ENCODE measurements at places on chromosomes 7 and 10.

DNA sequence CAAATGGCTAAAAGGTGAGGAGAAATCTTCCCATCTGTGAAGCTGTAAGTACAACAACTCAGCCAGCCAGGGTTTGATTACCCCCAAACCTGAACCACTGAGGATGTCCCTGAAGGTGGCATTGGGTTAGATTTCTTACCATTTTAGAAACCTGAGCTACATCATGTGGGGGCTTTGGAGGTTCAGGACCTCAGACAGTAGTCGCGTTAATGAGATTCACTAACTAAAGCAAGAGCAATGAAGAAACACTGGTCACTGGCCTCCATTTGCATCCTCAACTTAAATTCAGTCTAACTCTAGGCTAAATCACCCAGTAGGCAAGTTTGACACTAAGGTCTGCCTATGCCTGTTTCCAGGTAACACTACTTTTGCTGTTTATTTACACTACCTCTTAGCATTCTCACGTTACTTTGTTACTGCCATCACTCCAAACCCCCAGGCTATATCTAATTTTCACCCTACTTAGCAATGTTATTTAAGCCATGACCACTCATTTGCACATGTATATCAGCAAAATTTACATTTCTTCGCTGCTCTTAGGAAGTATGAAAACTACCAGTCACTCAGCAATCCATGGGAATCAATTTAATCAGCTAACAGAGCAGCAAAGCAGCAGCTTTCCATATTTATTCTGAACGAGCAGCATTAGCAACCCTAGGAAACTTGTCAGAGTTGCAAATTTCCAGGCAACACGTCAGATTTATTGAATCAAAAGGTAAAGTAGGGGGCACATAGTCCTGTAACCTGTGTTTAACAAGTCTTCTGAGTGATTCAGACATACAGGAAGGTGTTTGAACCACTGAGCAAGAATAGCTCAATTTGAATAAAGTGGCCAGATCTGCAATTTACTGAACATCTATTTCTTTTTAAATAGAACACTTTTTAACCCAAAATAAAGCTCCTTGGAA lies 788.4 kb upstream of the SORCS1 start:
- DNase-seq = no peak

GRCh38 chr7:25565949-25566348 lies 337.7 kb upstream of the NPVF start:
- peak; percentile 37 for DNase-seq

GRCh38 chr10:119535305-119535704 lies 7.2 kb downstream of the RGS10 start:
- DNase-seq = no peak

DNA sequence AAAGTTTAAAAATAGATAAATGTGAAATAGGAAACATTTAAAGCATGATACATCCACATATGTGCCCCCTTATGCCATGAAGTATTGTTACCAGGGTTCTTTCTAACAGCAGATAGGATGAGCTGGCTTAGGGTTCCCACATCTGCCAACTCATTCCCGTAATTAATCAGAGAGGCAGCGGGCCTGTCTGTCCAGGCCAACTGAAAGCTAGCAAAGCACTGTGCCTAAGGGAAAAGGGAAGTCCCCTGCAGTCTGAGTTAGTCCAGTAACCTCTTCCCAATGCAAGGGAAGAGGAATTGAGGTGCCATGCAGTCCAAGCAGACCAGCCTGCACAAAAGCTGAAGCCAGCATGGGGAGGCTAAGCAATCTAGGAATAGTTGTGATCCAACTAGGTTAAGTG lies 18.3 kb upstream of the ZC3HAV1L start:
- DNase-seq = no peak

DNA sequence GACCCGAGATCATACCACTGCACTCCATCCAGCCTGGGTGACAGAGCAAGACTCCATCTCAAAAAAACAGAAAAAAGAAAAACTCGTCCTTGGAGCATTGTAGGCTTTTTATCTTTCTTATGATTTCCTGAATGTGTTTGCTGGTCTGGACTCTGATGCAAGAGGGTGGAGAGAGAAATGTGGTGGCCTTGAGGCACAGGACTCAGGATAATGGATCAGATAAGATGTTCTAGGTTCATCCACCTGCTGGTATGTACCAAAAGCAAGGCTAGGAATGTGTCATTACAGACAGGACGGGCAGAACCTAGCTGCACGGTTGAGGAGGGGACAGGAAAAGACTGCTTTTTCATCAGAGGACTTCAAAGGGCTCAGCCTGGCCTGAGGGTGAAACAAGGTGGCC lies 33.5 kb downstream of the GCC1 start:
- no peak for DNase-seq

DNA sequence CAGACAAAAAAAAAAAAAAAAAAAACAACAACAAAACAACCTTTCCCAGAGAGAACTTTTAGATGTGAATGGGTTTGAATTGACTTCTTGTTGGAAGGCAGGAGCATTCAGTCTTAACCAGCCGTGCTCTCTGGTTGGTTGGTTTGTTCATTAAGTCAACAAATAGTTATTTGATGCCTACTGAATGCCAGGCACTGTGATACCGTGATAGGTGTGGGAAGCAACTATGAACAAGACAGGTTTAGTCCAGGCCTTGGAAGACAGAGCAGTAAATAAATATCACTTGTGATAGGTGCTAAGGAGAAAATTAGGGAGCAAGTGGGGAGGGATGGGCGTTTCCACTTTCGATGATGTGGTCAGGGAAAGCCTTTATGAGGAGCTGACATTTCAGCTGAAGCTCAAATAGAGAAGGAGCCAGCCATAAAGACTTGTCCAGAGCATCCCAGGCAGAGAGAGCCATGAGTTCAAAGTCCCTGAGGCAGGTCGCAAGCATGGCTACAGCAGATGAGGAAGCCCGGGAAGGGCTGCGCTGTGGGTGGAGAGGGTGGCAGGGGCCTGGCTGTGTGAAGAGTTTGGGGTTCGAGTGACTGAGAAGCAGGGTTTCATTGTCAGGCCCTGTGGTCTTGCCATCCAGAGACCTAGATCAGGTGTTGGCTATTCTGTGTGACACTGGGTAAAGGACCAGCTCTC lies 8.0 kb downstream of the TSPAN15 start:
- no peak for DNase-seq

DNA sequence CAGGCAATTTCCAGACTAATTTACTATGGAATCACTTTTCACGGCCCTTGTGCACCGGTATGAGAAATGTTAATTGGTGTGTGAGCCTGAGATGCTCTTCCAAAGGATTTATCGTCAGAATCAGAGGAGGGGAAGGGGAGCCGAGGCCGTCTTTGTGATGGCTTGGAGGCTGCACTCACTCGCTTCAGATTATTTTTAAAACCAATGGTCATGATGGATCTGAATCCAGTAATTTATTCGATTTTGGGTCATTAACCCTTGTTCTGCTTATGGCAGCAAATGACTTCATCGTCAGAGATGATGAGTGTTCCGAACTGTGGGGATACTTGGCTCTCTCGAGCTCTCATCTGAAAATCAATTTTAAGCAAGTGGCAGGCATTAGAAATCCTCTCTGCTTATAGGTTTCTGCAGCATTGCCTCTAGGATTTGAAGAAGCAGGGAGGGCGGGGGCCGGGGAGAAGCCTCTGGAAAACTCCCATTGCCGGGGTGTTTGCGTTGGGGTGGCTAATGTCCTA lies 576.3 kb downstream of the LRMDA start:
- no peak for DNase-seq

DNA sequence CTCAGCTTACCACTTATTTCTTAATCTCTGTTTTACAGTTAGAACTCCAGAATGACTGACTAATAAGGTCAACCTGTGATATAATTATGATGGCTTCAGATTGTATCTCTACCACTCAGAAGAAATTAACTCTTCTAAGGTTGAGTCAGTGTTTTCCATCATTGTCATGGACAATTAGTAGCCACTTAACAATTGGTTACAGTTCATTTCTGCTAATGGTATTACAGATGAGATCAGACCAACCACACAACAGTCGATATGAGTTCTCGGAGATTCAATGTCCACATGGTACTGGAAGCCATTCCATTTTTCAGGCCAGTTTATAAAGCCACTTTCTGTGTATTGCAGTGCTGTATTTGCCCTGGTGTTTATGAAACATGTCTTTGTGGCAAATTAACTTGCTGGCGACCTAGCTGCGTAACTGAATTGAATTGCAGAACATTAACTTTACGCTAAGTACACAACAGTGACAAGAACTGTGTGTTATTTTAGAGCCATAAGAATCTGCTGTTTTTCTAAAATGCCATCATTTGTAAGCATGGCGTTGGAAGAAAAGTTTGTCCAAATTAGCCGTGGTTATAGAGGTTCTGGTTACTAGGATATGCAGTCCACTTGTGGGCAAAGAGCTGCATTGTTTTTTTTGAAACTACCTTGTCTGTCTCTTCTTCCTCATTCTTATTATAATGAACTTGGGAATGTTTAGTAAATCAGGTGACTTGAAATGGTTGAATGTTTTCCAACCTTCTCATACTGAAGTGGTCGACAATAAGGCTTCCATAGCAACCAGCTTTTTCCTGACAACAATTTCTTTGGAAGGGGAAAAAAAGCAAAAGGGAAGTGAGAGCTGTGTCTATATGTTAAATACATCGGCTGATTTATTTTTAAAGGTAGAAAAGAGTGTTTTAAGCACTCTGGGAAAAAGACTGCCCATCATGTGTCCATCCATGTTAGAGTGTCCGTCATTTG lies 76.4 kb downstream of the CELF2 start:
- no peak for DNase-seq

DNA sequence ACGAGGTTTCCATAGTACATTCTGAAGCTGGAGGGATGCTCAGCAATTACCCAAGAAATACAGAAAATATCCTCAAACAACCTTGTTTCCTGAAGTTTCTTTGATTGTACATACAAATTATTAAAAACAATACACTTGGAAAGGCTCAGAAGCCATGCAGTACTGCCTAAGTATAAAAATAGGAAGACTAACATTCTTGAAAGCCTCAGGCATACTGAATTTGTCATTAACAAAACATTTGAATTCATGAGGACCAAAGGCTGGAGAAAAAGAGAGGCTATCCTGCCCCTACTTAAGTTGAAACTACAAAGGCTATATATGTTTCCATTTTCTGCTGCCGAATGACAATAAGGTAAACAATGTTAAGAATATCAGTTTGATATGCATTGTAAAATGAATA lies 54.3 kb upstream of the SGCE start:
- DNase-seq = no peak

- no peak for DNase-seq
These were observed 163.9 kb upstream of the PPP1R3A start for GRCh38 chr7:114082642-114083165.

- DNase-seq = no peak
These were observed 96.6 kb downstream of the AVL9 start for GRCh38 chr7:32591938-32592337.

- no peak for DNase-seq
These were observed 51.5 kb downstream of the RBM17 start for GRCh38 chr10:6140141-6140841.

DNA sequence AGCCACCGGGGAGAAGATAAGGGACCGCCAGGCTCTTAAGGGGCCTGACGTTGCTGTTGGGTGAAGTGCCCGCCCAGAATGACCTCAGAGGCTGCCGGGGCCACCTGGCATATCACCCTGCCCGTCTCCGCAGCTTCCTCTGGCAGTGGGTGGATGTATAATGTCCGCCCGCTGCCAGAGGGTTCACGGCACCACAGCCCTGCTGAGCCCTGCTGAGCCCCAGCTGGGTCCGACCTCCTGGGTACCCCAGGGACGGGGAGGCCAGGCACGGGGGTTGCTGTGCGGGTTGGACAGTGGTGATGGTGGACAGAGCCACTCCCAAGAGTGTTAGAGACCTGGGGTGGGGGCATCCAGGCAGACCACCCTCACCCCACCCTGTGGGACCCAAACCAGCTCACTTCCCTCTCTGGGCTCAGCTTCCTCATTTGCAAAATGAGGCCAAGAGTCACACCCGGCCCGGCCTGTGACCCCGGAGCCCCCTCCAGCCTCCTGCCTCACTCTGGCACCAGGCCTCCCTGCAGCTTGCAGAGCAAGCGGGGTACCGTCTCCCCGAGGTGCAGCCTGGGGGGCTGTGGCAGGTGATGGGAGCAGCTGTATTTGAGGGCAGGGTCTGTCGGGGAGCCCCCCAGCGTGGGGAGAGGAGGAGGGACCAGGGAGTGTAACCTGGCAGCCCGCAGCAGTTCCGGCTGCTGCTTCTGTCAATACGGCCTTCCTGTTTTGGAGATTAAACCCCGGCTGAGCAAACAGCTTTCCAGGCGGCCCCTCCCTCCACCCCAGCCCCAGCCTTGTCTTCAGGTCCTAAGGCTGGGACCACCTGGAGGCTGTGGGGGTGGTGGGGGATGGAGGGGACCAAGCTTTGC lies 8.4 kb upstream of the LFNG start:
- DNase-seq = no peak

DNA sequence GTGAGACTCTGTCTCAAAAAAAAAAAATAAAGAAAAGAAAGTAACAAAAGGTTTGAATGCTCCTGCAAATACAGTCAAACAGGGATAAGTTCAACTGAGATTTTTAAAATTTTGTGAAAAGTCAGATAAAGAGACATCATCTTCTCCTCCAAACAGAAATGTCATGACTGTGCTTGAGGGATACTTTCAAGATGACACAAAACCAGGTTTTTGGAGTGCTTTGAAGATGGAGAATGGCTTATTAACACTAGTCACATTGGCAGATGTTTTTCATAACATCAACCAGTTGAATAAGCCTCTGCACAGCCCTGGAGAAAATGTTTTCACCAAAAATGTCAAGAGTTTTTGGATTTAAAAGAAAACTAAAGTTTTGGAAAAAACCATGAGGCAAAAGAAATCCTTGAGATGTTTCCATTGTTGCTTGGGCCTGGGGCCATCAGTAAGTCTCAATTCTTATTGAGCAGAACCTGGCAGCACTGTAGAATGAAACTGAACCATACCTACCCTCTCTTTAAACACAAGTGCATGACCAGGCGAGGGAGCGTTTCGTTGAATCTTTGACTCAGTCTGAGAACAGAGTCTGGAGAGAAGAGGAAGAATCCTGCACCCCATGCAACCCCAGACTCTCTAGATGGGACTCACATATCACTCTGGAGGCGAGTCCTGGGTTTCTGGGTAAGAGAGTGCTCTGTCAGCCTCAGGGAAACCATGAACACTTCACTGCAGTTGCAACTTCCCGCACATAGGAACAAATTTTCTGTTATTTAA lies 37.4 kb upstream of the PRKCQ start:
- no peak for DNase-seq

DNA sequence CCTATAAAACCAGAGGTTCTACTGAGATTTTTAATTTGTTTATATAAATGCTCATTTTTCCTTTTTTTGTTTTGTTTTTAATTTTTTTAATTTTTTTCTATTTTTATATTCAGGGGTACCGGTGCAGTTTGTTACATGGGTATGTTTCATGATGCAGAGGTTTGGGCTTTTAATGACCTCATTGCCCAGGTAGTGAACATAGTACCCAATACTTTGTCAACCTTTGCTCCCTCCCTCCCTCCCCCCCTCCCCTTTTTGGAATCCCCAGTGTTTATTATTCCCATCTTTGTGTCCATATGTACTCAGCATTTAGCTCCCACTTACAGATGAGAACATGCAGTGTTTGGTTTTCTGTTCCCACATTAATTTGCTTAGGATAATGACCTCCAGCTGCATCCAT lies 94.4 kb upstream of the NEBL start:
- no peak for DNase-seq

- DNase-seq = no peak
These were observed 449 bp downstream of the NUDT5 start for GRCh38 chr10:12195281-12195602.
